Stimulated activated CD8-positive, alpha-beta memory T cell treated with anti-CD3 and anti-CD28 coated beads, Interleukin-4, amount 100 ng/mL, for 1 hour (primary cell): ENCODE measurements at places on chromosomes 7 and 10.

- no peak for DNase-seq
Observed at GRCh38 chr10:77902159-77902558, 24.4 kb downstream of the DLG5 start.

GRCh38 chr7:155277385-155277994 lies 20.2 kb upstream of the INSIG1 start:
- no peak for DNase-seq

DNA sequence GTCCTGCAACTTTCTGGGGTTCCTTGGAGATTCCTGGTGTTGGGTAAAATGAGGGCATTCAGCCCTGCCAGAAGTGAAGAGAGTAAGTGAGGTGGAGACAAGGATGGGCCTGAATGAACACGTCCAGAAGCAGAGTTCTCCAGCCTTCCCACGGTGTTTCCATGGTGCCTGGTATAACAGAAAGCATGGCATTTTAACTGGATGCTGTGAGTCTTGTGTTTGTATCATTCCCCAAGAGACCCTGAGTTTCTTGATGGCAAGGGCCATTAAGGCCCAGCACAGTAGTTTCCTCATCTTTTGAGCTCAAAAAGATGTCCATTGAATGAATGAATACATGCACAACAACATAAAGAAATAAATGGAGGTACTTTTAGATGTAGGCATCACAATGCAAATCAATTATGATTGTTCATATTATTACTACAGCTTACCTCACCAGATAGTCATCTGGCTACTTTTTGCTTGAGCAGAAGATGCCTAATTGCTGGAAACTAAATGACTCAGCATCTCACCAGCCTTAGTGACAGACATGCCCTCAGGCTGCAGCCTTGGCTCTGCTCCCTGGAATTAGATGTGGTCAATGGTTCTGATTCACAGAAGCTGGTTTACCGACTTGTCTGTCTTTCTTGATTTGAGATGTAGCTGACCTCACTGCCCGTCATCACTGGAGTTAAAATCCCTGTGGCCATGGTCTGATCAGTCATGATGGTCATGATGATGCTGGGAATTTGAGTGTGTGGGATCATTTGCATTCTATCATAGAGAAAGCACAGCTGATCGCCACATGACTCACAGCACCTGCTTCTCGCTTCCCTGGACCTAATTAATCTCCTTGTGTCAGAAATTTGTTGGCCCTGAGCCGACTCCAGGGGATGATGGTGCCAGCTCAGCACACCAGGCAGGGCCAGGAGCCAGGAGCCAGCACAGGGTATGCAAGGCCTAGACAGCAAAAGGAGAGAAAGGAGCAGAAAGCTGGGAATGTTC lies 83.9 kb downstream of the CXCL12 start:
- DNase-seq = no peak

- no peak for DNase-seq
Observed at GRCh38 chr10:51743146-51743545, 43.8 kb upstream of the CSTF2T start.

- no peak for DNase-seq
Observed at GRCh38 chr7:7175075-7175695, 7.2 kb upstream of the C1GALT1 start.

DNA sequence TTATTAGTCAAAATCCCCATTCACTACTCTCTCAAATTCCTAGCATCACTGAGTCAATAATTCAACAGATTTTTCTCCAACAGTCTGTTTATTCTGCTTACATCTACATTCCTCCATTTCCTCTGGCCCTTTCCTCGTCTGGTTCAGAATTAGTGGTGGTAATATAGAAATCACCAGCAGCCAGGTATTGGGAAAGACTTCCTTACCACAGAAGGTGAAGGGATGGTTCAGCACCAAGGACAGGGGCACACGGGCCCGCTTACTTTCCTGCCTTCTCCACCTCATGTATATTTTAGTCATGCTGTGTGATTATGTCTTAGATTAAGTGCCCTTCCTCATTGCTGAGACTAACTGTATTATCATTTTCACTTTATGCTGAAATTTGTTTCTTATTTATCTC lies 70.4 kb upstream of the APBB1IP start:
- no peak for DNase-seq

- no peak for DNase-seq
Observed at GRCh38 chr7:131346885-131347592, 19.4 kb downstream of the MKLN1 start.

DNA sequence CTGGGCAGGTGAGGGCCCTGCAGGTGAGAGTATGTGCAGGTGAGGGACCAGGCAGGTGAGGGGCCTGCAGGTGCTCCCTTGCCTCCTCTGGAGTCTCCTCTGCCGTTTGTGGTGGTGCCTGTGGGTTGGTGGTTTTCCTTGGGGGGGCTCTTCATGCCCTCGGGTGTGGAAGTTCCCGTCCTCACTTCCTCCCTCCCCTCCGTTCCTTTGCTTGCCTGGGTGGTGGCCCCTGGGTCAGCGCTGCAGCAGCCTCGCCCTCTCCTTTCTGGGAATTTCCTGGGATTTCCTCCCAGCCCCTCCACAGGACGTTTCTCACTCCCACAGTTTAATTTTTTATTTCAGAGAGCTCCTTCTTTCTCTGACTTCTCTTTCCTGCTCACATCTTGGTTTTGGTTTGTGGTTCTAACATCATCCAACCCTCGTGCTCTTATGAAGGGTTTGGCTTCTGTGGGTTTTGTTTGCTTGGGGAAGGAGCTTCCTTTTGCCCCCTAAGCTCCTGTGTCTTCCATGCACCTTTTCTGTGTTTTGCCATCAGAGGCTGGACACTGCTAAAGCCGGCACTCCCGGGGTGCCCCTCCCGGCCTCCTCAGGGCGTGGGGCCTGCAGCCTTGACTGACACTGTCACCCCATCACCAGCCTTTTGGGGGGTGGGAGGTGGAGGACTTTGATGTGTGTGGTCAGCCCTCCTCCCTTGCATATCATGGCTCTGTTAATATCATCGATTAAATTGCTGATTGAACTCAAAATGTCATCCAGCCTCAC lies 29.2 kb upstream of the ADGRA1 start:
- DNase-seq = no peak

DNA sequence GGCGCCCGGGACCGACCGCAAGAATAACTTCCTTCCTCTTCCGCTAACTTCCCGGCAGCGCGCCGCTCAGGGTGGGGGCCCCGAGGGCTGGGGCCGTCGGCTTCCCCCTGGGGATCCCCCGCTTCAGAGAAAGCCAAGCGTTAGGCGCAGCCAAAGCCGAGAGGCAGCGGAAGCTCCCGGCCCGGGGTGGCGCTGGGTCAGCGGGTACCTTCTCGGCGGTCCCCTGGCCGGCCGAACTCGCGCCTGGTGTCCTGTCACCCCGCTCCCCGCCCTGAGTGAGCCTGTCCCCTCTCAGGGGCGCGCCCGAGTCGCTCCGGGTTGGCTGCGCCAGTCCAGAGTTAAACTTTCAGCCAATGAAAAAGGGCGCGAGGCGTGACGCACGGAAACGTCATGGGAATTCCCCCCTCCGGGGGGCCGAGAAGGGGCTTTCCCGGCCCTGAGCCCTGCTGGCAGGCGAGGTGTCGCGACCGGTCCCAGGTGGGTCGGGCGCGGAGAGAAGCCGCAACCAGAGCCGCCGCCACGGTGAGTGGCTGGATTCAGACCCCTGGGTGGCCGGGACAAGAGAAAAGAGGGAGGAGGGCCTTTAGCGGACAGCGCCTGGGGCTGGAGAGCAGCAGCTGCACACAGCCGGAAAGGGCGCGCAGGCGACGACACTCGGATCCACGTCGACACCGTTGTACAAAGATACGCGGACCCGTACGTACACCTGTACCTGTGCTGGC lies 1.3 kb upstream of the NFKB2 start:
- peak; percentile 100 for DNase-seq

DNA sequence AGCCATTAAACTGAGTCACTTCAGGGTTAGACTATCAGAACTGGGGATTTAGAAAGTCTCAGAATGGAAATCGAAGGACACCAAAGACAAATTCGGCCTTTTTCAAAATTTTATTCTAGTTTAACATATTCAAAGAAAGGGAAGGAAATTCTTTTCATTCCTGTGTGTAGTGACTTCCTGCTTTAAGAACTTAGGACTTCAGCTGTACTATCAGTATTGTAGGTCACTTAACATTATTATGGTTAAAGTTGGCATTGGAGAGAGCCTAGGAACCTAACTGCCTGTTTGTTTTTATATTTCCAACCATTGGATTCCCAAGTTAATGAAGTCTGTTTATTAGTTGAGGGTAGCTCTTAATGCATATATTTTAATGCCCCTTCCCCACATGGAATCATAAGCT lies 63.7 kb downstream of the PTEN start:
- no peak for DNase-seq
